GM12878 (cell line): ENCODE measurements at places on chromosomes 7 and 10. TPM values are rescaled to one million over a fixed set of nuclear protein-coding genes. Genes with fewer than 3 reads are reported as not detected.

The SPACDR gene
- polyA plus RNA-seq, result 0.57 and 0.71 TPM in 2 replicates

The OR6V1 gene
- not detected in 2 replicates for polyA plus RNA-seq

The CALML5 gene
- not detected in 2 replicates for polyA plus RNA-seq

The AGAP5 gene
- polyA plus RNA-seq, result 2.0 and 2.3 TPM in 2 replicates

The CALHM1 gene
- polyA plus RNA-seq, result 0.08 and 0.20 TPM in 2 replicates

The CDH23 gene
- polyA plus RNA-seq, result 0.15 and 0.16 TPM in 2 replicates

The GNGT1 gene
- polyA plus RNA-seq, result not detected in 2 replicates

The RARRES2 gene
- polyA plus RNA-seq, result 0.40 and 0.59 TPM in 2 replicates

The ZNF212 gene
- 6.6 and 8.7 TPM in 2 replicates for polyA plus RNA-seq

The SUN3 gene
- 0.29 TPM in 1 of 2 replicates, not detected in the other for polyA plus RNA-seq

The GNAI1 gene
- polyA plus RNA-seq, result not detected in 2 replicates

The PIP gene
- not detected in 2 replicates for polyA plus RNA-seq

The C10orf90 gene
- not detected in 2 replicates for polyA plus RNA-seq

The MBL2 gene
- polyA plus RNA-seq, result not detected in 2 replicates

The IFIT3 gene
- polyA plus RNA-seq, result 49.0 and 53.0 TPM in 2 replicates

The GJD4 gene
- not detected in 2 replicates for polyA plus RNA-seq

The GPR146 gene
- 0.56 and 0.64 TPM in 2 replicates for polyA plus RNA-seq

The OAT gene
- 3.3 and 3.5 TPM in 2 replicates for polyA plus RNA-seq

The MALSU1 gene
- polyA plus RNA-seq, result 154 and 159 TPM in 2 replicates

The SND1 gene
- 214 and 227 TPM in 2 replicates for polyA plus RNA-seq

The SPDYE6 gene
- polyA plus RNA-seq, result 1.3 and 1.6 TPM in 2 replicates

The EBF3 gene
- polyA plus RNA-seq, result not detected in 2 replicates

The FZD8 gene
- not detected in 2 replicates for polyA plus RNA-seq

The GIMAP2 gene
- 22.4 and 24.4 TPM in 2 replicates for polyA plus RNA-seq

The FAM25C gene
- not detected in 2 replicates for polyA plus RNA-seq

The TUBAL3 gene
- not detected in 2 replicates for polyA plus RNA-seq

The SH2D4B gene
- polyA plus RNA-seq, result 0.20 and 0.21 TPM in 2 replicates

The FOXI2 gene
- not detected in 2 replicates for polyA plus RNA-seq

The CAV1 gene
- polyA plus RNA-seq, result 3.1 and 3.5 TPM in 2 replicates

The PNLIPRP2 gene
- not detected in 2 replicates for polyA plus RNA-seq

The C10orf95 gene
- polyA plus RNA-seq, result 0.56 and 0.63 TPM in 2 replicates

The APBB1IP gene
- polyA plus RNA-seq, result 28.5 and 30.2 TPM in 2 replicates

The ATOH7 gene
- polyA plus RNA-seq, result not detected in 2 replicates

The SPDYE2B gene
- polyA plus RNA-seq, result 0.32 and 0.51 TPM in 2 replicates

The CDK5 gene
- 33.1 and 37.3 TPM in 2 replicates for polyA plus RNA-seq

The LEP gene
- not detected in 2 replicates for polyA plus RNA-seq

The GRK5 gene
- polyA plus RNA-seq, result 5.7 and 7.4 TPM in 2 replicates

The R3HCC1L gene
- polyA plus RNA-seq, result 15.7 and 19.9 TPM in 2 replicates

The MIOS gene
- polyA plus RNA-seq, result 44.2 and 55.8 TPM in 2 replicates

The PPP1R9A gene
- polyA plus RNA-seq, result not detected in 2 replicates
